Stimulated activated CD4-positive, alpha-beta T cell treated with anti-CD3 and anti-CD28 coated beads, Interleukin-1b, Interleukin-23, amount 100 ng/mL, for 1 hour (primary cell): ENCODE measurements at places on chromosomes 7 and 10.

DNA sequence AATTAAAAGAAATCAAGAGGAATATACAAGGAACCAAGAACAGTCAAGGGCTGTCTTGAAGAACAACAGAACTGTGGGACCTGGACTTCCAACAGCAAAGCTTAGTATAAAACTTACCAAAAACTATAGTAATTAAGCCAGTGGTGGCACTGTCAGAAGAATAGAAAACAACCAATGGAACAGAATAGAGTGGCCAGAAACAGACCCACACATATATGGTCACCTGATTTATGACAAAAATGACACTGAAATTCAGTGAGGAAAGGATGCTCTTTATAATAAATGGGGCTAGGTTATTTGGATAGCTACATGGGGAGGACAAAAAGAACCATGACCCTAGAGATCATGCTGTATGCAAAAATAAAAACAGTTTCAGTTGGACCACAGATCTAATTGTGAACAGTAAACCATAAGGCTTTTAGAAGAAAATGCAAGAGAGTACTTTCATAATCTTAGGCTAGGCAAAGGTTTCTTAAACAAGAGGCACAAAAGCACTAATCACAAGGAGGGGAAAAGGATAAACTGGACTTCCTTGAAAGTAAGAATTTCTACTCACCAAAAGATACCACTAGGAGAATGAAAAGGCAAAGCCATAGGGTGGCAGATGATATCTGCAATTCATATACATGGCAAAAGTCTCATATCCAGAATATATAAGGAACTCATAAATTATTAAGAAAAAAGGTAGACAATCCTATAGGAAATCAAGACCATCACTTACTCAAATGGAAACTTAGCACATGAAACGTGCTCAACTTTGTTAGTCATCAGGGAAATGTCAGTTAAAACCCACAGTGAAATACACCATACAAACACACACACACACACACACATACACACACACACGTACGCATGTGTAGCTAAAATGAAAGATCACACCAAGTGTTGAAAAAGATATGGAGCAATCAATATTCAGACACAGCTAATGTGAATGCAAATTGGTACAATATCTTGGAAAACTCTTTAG, 20.8 kb downstream of the HYCC1 start:
- DNase-seq: no peak

GRCh38 chr10:95818010-95818409, 62.0 kb downstream of the ENTPD1 start:
- no peak for DNase-seq

GRCh38 chr7:651032-651728, 75.3 kb upstream of the DNAAF5 start:
- no peak for DNase-seq

DNA sequence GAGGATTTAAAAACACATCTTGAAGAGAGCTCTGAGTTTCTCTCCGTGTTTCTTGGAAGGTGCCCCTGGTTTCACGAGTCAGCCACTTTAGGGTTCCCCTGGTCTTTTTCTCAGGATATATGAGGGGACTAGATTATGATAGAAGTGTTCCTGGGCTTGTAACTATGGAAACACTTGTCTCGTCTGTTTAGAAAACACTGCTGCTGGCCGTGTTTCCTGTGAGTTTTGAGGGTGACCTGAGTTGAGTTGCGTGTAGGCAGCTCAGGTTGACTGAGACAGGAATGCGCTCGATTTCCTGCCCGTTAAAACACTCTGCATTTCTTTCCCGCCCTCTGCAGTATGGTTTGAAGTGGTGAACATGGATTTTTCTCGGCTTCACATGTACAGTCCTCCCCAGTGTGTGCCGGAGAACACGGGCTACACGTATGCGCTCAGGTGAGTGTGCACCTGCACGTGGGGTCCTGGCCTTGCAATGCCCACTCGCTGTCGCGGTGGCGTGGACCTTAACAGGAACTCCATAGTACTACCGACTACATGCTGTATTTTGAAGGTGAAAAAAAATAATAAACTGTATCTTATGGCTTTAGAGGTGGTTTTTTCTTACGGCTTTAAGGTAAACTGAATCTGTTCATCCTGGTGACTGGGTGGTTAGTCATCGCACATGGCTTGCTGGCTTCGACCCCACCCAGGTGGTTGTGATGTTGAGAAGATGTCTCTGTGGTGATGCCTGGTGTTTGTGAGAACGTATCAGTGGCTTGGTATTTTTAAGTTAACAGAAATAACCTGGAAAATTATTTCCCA, at the start of gene SUN1:
Gene SUN1, plus strand, starts transcription at position 310 of the 801 bp plus-strand sequence. Its CDS starts 49 bp downstream, at position 359.
- DNase-seq: peak; percentile 42

- DNase-seq: no peak
Measured at GRCh38 chr10:17735166-17735941, 16.6 kb upstream of the TMEM236 start.

GRCh38 chr10:93680412-93681047, 21.9 kb downstream of the FRA10AC1 start:
- no peak for DNase-seq

DNA sequence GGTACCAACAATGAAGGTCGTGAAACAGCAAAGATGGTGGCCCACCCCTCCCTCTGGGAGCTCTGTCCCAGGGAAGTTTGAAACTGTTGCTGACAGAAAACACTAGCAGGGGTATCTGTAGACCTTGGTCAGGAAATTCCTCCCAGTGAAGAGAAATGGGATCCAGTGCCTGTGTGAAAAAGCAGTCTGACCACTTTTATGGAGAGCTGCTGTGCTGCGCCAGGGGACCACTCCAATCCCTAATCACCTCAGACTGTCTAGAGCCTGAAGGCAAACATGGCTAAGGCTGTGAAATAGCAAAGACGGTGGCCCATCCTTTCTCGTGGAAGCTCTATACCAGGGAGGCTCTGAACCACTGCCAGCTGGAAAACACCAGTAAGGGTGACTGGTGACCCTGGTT, 38.3 kb upstream of the TMEM140 start:
- DNase-seq: no peak

- no peak for DNase-seq
Measured at GRCh38 chr10:60348982-60349381, 40.7 kb downstream of the ANK3 start.

DNA sequence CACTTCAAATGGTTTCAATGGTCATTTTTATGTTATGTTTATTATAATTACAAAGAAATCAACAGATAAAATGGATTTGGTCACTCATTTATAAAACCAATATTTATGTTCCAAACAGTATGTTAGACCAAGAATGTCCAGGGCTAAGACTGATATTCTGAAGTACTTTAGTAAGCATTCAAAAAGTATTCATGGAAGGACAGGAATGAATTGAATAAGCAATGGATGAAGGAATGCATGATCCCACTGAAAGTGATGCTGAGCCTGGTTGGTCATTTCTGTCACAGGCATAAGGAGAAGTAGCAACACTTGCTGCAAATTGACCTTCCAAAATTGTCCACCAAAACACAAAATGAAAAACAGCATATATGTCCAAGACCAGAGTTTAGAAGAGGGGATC, 189.0 kb upstream of the CELF2 start:
- DNase-seq: no peak
